ENCODE measurements at places on chromosomes 5 and 9.

DNA sequence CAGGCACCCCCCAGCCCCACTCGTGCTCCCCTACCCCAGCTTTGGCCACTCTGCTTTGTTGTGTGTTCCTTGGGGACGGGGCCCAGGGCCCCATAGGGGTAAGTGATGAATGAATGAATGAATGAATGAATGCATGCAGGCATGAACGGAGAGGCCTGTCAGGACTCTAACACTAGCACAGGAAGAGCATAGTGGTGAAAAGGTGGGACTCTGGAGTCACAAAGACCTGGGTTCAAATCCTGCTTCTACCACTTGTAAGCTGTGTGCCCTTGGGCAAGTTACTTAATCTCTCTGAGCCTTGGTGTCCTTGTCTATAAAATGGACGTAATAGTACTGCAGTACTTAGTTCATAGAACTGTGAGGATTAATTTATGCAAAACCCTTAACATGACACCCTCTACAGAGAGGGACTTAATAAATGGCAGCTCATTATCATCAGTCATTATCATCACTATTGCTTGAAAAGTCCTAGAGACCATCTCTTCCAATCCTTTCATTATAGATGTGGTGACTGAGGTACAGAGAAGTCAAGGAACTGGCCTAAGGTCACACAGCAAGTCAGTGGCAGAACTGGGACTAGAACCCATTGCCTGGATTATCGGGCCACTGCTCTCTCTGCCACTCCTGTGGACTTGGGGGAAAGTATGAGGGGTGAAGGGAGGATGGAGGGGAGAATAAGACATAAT is 13.2 kb downstream of the ORM2 start:
- no peak for DNase-seq

DNA sequence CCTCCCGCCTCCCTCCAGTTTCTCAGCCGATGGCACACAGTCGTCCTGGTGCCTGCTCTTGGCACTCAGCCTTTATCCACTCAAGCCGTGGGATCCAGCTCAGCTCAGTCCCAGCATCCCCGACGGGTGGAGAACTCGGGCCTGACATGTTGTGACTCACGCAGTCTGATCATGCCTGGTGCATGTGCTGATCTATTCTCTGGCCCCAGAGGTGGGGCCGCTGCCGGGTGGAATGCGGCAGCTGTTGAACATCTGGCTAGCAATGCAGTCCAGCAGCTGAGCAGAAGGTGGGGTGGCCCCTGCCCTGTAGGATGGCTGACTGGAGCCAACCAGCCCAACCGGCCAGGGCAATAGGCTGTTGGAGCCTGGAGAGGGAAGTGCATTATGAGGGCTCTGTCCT is 1.7 kb upstream of the AIF1L start:
- DNase-seq: no peak

GRCh38 chr9:131478421-131478868 is 24.3 kb upstream of the POMT1 start:
- no peak for DNase-seq

DNA sequence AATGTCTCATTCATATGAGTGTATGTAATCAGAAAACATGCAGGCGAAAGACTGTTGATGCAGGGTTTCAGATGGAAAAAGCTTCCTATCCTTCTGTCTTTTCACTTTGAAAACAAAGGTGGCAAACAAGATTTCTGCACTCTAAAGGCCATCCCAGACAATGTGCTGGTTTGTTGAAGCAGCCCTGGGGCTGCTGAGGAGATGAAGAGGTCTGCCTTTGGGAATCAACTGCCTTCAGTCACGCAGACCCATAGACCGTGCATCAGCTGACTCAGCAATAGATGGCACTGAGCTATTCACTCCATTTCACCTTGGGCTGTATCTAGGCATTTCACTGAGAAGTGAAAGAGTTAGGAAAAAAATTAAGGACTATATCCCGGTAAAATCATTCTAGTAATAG is 60.5 kb upstream of the C5orf46 start:
- no peak for DNase-seq

- no peak for DNase-seq
Observed at GRCh38 chr5:55481293-55481855, 53.4 kb downstream of the PLPP1 start.

GRCh38 chr5:122844136-122844909 is 1.1 kb upstream of the SNX24 start:
- DNase-seq: no peak

DNA sequence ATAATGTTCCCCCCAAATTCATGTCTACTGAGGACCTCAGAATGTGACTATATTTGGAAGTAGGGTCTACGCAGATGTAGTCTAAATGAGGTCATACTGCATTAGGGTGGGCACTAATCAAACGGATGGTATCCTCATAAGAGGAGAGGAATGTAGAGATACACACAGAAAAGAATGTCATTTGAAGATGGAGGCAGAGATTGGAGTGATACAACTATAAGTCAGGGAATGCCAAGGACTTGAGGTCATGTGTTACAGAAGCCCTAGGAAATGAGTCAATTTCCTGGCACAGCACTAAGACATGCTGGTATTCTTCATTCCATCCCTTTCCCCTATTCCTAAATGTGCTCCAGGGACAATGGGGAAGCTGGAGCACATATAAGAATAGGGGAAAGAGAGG is 758 bp upstream of the PDCD1LG2 start:
- no peak for DNase-seq

DNA sequence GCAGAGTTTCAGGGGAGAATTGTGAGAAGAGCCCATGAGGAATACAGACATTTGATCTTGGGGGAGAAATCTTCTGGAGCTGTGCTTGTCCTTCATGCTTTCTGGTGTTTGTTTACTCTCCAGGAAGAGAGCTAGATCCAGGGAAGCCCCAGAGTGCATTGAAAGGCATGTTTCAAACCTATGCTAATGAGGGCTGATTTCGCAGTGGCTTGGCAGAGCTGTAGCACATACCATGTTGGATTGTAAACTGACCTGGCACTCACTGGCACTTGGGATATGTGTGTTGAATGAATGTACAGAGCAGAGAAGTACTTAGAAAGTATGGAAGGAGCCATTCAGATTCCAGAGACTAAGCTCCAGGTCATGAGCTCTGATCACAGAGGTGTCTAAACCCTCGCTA is 30.9 kb downstream of the TNFSF8 start:
- DNase-seq: no peak

GRCh38 chr5:95283022-95283615 is 1.8 kb downstream of the MCTP1 start:
- DNase-seq: no peak

DNA sequence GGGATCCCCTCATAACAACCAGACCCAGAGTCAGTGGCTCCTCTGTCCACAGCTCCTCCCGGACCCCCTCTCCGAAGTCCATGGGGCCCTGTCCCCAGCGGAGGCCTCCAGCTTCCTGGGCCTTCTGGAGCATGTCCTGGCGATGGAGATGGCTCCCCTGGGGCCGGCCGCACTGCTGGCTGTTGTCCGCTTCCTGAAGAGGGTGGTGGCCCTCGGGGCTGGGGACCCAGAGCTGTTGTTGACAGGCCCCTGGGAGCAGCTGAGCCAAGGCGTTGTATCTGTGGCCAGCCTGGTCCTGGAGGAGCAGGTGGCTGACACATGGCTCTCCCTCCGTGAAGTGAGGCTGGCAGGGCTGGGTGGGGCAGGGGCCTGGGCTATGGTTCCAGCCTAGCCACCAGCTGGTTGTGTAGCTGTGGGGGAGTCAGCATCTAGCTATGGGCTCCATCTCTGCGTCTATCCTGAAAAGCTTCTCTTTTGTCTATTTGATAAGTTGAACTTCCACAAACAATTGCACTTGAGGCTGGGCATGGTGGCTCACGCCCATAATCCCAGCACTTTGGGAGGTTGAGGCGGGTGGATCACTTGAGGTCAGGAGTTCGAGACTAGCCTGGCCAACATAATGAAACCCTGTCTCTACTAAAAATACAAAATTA is 4.7 kb downstream of the ADGRD2 start:
- peak; percentile 58 for DNase-seq

- DNase-seq: no peak
Observed at GRCh38 chr5:126448720-126449119, 25.5 kb downstream of the GRAMD2B start.

DNA sequence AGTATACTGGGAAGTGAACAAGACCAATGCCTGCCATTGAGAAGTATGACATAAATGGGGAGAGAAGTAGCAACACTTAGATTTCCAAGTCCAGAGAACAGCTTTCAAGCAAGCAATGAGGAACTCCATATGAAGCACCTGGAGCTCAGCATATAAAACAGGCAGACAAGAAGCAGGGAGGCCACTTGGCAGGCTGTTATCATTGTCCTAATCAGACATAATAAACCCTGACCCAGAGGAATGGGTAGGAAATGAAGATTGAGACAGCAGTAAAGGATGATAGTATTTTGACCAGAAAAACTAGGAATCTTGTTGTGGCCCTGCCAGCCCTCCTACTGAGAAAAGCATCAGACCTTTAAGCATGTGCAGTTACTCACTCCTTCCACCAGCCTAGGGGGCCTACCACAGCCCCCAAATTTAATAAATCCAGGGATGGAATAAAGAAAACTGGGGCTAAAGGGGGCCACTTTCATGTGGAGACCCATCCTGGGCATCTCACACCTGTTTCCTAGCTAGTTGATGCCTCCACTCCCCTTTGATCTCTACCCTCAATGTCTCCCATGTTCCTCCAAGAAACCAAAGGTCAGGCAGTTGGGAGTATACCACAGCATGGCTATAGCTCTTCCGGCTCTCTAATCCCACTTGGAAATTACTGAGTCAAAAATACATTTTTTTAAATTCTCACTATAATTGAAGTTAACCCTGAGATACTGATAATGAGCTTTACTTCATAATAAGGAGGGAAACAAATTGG is 135.1 kb downstream of the SIL1 start:
- DNase-seq: no peak

GRCh38 chr5:139707445-139708003 is 59.4 kb downstream of the CXXC5 start:
- no peak for DNase-seq

DNA sequence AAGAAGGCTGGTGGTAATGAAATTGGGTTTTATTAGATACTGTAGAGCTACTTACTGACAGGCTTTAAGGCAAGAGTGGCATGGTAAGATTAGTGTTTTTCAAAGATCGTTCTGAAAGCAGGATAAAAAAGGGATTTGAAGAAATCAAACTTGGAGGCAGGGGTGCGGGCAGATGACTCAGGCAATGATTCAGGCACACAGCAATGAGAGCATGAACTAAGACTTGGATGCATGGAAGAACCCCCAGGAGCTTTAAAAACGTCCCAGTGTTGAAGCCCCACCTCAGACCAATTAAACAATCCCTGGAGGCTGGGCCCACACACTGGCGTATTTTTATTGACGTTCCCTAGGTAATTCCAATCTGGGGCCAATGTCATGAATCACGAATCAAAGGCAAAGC is 102.5 kb downstream of the SREK1 start:
- no peak for DNase-seq

GRCh38 chr5:14068136-14068535 is 75.0 kb upstream of the TRIO start:
- DNase-seq: no peak

DNA sequence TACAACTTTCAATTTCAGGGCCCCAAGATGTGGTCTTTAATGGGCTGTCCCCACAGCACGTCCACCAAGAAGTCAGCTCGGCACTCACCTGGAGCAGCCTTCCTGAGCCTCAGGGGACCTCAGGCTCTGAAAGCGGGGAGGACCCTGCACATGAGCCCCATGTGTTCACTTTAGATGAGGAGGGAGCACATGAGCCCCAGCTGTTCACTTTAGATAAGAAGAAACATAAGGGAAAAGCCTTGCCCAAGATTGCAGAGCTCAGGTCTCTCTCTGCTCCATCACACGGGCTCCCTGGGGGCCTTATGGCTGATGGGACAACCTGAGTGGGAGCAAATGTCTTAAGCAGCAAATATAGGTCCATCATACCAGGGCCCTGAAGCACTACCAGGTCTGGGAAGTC is 56.4 kb downstream of the NIPSNAP3B start:
- DNase-seq: no peak

GRCh38 chr5:125463466-125464092 is 717.1 kb upstream of the ZNF608 start:
- DNase-seq: no peak

GRCh38 chr5:109454731-109455505 is 45.1 kb upstream of the PJA2 start:
- DNase-seq: no peak

DNA sequence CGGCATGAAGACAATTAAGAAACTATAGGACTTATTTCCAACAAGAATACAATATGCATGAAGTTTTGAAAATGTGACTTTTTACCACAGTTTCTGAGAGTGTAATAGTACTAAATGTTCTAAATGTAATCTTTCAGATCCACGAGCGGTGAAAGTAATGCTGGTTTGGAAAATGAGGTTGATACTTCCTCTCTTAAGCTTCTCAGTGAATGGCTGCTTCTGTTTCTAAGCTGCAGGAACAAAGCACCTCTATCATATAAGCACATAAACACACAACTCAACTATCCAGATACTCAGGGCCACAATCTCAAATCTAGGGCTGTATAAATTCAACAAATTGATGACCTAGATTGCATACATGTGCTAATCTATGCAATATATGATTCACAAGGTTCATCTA is 78.3 kb downstream of the LIFR start:
- no peak for DNase-seq

DNA sequence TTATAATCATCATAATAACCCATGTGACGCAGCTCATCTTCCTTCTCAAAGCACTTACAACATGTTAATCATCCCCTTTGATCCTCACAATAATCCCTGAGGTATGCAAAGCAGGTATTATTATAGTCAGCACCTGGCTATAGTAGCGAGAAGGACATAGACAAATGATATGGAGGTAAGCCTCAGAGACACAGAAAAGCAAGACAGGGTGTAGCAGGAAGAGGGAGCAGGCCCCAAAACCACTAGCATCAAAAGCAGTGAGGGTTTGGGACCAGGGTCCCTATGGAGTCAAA is 139.2 kb upstream of the SLC30A5 start:
- DNase-seq: no peak

DNA sequence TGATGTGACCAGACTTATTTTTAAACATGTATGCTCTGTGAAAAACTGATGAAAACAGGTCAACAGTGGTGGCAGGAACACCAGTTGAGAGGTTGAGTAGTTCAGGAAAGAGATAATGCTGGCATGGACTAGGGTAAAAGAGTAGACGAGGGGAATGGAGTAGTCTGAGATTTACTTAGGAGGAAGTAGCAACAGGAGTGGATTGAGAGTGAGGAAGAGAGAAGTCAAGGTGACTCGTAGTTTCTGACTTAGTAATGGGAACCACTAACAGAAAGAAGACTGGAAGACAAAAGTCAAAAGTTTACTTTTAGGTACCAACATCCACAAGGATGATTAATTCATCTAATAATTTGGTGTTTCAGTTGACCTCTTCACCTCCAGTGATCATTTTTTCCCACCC is 3.6 kb downstream of the SRA1 start:
- DNase-seq: no peak

- DNase-seq: no peak
Observed at GRCh38 chr9:104075801-104076753, 18.0 kb upstream of the SMC2 start.

GRCh38 chr5:144915452-144915851 is 744.8 kb downstream of the KCTD16 start:
- no peak for DNase-seq

GRCh38 chr5:1961952-1962595 is 79.3 kb upstream of the IRX4 start:
- DNase-seq: no peak

Measured in posterior vena cava (tissue), 2 donors.